ENCODE measurements at places on chromosomes 1 and 21.

DNA sequence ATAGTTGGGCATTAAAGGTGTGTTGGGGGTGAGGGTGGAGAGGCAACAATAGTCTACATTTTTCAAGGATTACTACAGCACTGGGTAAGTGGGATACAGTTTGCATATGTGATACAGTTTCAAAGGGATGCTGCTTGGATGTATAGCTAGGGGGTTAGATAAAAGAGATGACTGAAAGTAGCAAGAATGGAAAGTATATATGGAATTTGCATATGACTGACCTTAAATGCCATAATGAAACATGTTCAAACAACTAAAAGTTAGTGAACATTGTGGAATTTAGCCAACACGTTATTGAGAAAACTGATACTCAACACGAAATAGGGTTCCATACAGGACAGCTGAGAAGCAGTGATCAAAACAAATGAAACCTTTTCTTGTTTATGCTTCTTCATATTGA is 124.8 kb upstream of the CHRM3 start:
- DNase-seq: no peak

GRCh38 chr1:22862752-22863151 is 109.9 kb downstream of the LACTBL1 start:
- no peak for DNase-seq

- DNase-seq: peak; percentile 71
Observed at GRCh38 chr1:112501810-112502641, 6.7 kb upstream of the WNT2B start.

DNA sequence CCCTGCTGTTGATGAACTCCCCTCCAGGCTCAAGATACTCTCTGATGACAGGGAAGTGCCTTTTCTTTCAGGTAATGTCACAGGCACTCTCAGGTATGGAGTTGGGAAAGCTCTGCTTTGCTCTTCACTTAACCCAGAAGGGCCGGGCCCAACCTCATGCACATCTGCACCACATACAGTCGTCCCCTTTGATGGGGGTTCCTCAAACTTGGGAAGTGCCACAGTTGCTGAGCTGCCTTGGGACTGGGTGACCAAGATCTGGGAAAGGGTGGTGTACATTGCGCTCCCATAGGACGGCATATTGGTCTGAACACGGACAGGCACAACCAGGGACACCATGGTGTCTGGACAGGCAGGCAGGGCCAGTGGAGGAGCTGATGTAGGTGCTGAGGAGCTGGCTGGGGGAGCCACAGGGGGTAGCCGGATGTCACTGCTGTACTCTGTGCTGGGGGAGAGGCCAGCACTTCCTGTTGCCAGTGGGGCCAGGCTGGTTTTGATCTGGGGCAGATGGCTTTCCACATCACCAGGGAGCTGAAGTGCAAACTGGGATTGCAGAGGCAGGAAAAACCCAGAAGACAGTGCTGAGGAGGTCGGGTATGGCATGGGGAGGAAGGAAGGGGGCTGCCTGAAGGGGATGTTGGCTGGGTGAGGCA is 96.2 kb upstream of the EDN2 start:
- DNase-seq: no peak

DNA sequence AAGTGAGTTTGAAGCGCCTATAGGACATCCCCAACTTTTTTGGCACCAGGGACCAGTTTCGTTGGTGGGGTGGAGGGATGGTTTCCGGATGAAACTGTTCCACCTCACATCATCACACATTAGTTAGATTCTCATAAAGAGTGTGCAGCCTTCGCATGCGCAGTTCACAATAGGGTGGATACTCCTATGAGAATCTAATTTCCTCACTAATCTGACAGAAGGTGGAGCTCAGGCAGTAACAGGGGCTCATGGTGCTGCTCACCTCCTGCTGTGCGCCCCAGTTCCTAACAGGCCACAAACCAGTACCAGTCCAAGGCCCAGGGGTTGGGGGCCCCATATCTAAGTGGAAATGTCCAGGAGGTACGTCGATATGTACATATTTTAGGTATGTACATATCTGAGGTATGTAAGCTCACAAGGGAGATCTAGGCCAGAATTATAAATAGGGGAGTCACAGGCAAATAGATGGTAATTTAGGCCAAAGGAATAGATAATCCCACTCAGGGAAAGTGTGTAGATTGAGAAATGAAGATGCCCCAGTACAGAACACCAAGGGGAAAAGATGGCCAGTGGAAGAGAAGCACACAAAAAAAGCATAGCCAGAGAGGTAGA is 27.5 kb upstream of the RASAL2 start:
- no peak for DNase-seq

GRCh38 chr1:154325583-154326545 is 539 bp downstream of the ATP8B2 start:
- peak; percentile 91 for DNase-seq

DNA sequence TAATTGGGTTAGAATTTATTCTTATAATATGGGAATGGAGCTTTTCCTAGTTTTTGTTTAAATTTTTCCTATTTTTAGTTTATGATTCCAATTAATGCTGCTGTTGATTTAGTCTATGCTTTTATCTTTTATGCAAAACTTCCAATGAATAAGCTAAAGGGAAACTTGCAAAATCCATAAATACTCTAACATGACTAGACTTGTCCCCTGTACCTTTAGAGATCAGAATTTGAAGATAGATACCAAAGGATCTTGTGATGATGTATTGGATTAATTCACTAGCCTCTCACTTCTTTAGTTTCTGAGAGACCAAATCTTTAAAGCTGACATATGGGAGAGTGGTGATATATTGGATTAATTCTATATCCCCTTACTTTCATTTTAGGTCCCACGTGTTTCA is 306.6 kb upstream of the PRMT6 start:
- DNase-seq: no peak

DNA sequence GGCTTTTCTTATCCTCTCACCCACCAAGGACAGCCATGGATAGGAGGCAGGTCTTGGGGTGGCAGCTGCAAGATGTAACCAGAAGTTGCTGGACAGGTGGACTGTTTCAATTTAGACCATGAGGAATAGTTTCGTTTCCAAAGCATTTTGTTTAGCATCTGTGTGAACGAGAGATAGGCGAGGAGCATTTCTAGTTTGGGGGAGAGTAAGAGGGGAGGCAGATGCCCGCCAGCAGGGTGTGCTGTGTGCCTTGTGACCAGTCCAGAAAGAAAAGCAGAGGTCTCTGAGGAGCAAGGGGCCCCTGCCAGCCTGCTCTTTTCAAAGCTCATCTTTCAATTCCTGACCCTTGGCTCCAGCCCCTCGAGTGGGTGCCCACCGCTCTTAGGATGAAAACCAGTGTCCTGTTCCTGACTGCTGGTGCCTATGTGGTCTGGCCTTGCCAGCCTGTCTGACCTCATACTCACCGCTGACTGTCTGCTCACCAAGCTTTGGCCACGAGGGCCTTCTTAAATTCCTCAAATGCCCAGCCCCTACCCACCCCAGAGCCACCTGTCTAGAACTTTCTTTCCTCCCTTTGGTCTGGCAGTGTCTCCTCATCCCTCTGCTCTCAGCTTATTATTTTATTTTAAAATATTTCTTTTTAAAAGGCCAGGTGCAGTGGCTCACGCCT is 8.5 kb downstream of the SERINC2 start:
- no peak for DNase-seq

DNA sequence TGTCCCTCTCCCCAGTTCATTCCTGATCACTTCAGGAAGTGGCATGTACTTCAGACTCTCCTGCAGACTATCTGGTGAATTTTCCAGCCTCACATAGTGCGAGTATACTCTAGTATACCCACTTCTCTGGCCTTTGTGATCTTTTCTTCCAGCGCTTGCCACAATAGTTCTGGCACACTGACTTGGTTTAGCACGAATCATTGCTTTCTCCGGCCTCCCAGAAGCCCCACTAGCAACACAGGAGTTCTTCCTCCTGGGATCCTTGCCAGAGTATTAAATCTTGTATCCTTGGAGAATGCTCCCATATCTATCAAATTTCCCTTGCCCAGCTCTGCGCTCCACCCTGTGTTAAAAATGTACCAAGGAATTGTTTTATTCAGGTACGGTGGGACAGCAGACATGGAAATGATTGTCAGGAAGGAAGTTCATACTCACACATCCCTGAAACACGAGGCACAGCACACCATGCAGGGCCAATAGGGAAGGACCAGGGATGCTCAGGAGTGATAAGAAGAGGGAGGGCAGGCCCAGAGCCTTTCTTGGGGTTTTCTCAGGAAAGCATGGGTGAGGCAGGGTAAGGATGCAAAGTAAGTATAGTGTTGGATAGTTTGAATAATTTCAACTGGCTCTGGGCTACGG is 136.7 kb downstream of the ADSS2 start:
- no peak for DNase-seq

- no peak for DNase-seq
Observed at GRCh38 chr1:116178837-116179236, 67.6 kb downstream of the MAB21L3 start.

DNA sequence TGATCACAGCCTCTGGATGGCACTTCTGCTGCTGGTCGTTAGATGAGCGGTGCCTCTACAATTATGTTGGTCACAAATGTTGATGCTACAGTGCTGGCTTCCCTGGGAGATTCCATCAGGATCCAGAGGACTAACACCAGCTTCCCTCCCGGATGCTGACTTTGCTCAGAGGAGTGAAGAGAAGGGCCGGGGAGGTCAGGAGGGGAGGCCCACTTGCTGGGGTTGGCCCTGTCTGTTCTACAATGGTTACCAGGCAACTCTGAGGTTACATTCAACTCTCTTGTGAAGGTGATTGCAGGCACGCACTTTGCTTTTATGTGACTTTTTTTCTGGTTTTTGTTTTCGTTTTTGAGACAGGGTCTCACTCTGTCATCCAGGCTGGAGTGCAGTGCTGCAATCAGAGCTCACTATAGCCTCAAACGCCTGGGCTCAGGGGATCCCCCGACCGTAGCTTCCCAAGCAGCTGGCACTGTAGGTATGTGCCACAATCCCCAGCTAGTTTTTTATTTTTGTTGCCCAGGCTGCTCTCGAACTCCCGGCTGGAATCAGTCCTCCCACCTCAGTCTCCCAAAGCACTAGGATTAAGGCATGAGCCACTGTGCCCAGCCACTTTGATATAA is 112.5 kb downstream of the ADSS2 start:
- no peak for DNase-seq

- DNase-seq: no peak
Observed at GRCh38 chr21:40754466-40754865, 92.5 kb downstream of the DSCAM start.

GRCh38 chr1:241934201-241934848 is 23.2 kb upstream of the BECN2 start:
- peak; percentile 79 for DNase-seq

DNA sequence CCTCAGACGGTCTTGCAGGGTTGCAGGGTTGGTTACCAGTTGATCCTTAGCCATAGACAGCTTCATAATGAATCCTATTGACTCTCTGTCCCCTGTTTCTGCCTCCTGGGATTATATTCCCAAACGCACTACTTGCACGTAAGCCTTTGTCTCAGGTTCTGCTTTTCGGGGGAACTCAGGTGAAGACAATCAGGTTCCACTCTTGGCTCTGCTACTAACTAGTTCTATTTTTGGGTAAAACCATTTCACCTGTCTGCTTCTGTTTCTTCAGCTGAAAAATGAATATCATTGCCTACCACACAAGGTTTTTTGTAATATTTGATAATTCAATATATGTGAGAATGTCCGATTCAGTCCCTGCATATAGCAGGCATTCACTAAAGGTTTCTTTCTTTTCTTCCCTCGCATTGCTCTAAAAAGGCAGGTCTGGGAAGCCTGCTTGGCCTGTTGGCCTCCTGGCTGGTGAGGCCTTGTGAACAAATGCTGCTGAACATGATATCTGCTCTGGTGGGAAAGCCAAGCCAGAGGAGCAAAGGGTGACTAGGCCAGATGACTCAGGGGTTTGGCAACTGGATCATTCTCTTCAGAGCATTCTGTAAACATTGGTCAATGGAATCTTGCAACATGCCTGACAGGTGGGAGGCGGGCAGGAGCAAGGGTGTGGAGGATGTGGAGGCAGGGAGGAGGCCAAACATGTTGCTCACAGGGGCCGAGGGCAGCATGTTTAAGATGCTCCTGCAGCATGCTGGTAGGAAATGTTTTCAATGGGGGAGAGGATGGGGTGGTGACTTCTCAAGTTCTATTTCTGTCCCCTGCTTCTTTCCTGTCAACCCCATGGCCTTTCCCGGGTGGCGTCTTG is 23.8 kb downstream of the IER5 start:
- DNase-seq: peak; percentile 97

DNA sequence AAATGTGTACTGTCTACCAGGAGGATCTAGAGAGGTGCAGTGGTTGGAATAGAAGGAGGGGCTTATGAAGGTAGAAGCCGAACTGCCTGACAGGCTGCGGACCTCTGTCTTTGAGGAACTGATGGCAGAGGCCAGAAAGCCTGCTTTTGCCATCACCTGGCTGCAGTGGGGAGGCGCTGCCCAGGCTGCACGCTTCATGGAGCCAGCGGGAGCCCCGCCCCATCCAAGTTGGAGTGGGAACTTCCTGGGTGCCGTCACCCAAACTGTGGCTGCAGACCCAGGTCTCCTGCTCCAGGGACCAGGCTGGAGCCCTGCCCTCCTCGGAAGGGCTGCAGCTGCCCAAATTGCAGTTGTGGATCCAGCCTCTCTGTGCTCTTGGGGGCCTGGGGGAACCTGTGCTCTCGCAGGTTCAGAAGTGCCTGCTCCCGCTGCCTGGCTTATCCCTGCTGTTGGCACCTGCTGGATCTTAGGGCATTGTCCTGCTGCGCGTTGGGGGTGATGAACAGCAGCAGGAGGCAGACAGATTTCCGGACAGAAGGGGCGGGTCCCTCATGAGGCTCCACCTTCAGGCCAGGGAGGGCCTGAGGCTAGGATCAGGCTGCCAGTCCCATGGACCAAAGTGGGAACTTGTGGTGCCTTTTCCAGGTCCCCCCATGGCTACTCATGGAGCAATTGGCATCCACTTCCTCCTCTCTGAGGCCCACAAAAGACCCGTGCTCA is 118.0 kb upstream of the PLPPR4 start:
- DNase-seq: no peak

GRCh38 chr1:207309745-207310273 is 11.7 kb upstream of the CD55 start:
- peak; percentile 70 for DNase-seq

DNA sequence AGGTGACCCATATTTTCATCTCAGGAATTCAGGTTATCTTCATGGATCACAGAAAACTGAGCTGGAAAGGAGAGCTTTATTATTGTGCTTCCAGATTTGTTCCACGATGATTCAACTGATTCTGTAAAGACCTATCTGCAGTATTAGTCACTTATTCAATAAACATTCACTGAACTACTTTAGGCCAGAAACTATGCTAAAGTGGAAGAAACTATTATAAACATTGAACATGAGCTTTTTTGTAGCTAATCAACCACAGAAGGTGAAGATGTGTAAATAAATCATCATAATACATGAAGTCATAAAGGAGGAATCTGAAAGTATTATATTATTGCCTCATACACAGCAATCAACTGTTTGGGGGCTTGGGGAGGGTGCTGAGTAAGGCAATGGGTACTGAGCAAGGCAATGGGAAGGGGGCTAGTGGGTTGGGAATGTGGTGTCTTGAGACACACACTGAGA is 30.6 kb upstream of the EXO1 start:
- peak; percentile 42 for DNase-seq

- DNase-seq: no peak
Observed at GRCh38 chr21:37915941-37916309, 332 bp downstream of the KCNJ6 start.

- DNase-seq: peak; percentile 76
Observed at GRCh38 chr1:54413295-54413694, 7.1 kb upstream of the SSBP3 start.

GRCh38 chr21:45130324-45130774 is 56.0 kb downstream of the ADARB1 start:
- peak; percentile 73 for DNase-seq

GRCh38 chr21:28516991-28517592 is 475.6 kb downstream of the LTN1 start:
- no peak for DNase-seq

Measured in AG08395 (cell line).